ENCODE measurements at places on chromosomes 1 and 21.

GRCh38 chr21:42381347-42381984, 14.4 kb downstream of the TMPRSS3 start:
- DNase-seq, result peak; percentile 43

DNA sequence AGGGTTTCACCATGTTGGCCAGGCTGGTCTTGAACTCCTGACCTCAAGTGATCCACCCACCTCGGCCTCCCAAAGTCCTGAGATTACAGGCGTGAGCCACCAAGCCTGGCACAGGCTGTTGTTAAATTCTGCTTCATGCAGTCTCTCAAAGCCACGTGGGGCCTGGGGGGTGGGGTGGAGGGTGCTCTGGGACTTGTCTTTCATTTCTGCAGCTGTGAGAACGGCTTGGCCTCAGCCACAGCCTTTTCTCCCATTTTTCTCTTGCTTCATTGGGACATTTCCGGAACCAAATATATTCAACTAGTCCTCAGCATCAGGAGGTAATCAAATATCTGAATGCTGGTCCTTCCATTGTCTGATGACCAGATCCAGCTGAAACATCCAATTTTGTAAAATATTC, 27.6 kb upstream of the KCNE2 start:
- no peak for DNase-seq

DNA sequence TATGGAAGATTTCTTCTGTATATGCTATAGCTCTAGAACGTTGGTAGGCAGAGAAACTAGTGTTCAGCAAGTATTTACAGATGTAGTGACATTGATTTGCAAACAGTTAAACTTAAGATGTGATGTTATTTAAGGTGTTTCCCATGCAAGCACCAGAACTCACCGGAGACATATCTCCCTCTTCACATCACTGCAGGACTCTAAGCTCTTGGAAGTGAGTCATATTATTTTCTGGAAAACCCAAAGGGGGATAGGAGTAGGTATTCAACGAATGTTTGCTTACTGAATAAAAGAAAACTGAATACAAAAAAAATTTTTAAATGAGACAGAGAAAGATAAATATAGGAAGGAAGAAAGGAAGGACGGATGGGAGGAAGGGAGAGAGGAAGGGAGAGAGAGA, 25.0 kb downstream of the RGS4 start:
- no peak for DNase-seq

DNA sequence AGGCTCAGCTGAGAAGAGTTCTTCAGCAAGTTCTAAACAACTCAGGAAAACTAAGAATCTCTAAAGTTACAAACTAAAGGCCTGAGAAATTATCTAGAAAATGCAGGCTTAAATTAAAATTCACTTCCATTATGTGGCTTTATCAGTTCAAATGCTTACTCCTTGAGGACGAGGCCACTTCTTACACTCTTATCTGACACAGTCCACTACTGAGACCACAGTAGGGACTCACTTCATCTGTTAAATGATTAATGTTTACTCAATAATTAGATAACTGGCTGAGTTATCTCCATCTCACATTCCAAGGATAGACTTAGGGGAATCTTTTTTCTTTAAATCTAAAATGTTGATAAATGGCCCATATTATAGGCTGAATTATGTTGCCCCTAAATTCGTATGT, 1.6 kb downstream of the C1orf141 start:
- DNase-seq, result no peak

DNA sequence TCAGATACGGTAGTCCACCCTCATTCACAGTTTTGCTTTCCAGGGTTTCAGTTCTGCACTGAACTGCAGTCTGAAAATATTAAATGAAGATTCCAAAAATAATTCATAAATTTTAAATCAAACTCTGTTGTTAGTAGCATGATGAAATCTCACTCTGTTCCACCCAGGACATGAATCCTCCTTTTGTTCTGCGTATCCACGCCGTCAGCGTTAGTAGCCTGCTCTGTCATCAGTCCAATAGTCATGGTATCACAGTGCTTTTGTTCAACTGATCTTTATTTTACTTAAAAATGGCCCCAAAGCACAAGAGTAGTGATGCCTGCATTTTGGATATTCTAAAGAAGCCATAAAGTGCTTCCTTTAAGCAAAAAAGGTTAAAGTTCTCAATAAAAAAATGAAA, 23.9 kb downstream of the CHD1L start:
- DNase-seq, result no peak

DNA sequence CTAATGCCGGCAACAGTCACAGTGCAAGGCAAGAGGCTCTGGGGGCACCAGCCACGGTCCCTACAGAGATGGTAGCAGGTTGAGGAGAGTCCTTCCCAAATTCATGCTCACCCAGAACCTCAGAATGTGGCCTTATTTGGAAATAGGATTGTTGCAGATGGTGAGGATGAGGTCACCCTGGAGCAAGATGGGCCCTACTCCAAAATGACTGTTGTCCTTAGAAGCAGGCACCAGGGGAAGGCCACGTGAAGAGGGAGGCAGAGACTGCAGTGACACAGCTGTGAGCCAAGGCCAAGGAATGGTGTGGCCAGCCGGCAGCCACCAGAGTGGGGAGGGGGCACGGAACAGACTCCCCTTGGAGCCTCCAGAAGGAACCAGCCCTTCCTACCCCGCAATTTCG, 70.8 kb upstream of the CLDN14 start:
- DNase-seq, result no peak

GRCh38 chr1:55225228-55225627, 10.1 kb upstream of the USP24 start:
- DNase-seq, result no peak

- DNase-seq, result no peak
Observed at GRCh38 chr21:44424608-44425306, 30.6 kb upstream of the LRRC3 start.

DNA sequence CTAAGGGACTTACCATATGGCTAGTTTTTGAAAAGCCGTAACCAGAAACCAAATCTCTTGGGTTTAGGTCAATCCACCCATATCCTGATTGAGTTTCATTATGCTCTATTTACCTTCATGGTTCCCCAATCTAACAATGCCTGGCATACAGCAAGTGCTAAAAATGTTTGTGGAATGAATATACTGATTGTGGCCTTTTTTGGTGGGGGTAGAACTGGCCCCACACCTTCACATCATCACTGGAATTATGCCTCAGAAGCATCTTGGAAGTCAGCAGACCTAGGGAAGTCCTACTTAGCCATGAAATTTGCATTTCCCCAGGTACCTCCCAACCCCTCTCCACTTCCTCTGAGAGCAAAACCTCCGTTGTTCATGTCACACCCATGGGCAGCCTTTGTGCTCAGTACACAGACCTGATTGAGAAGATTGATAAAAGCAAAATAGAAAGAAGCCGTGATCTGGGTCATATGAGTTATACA, 17.8 kb upstream of the SLAMF1 start:
- peak; percentile 57 for DNase-seq

Measured in stimulated activated CD4-positive, alpha-beta T cell treated with anti-CD3 and anti-CD28 coated beads, Interleukin-15, amount 100 ng/mL, for 24 hours (primary cell).